ENCODE measurements at places on chromosomes 2 and 18. TPM values are rescaled to one million over a fixed set of nuclear protein-coding genes. Genes with fewer than 3 reads are reported as not detected.

The LRRC30 gene
- polyA plus RNA-seq: 3.5 TPM

The FHOD3 gene
- polyA plus RNA-seq: 31.0 TPM

The IDH1 gene
- 36.4 TPM for polyA plus RNA-seq

The CIB4 gene
- not detected for polyA plus RNA-seq

The NCL gene
- 735 TPM for polyA plus RNA-seq

The DNAJC5G gene
- 0.23 TPM for polyA plus RNA-seq

The ELOA2 gene
- polyA plus RNA-seq: not detected

The CENPA gene
- 10.8 TPM for polyA plus RNA-seq

The SLC9A4 gene
- polyA plus RNA-seq: not detected

The DNPEP gene
- polyA plus RNA-seq: 40.2 TPM

The FANCL gene
- 24.2 TPM for polyA plus RNA-seq

The ABCG8 gene
- polyA plus RNA-seq: not detected

The NDUFV2 gene
- polyA plus RNA-seq: 92.4 TPM

The SERPINB3 gene
- 0.65 TPM for polyA plus RNA-seq

The REEP1 gene
- polyA plus RNA-seq: 57.4 TPM

Measured in muscle of leg (tissue), 16 donors.